Activated T-helper 9 cell treated with anti-CD3 and anti-CD28 coated beads, Interleukin-2, amount 50 U/mL, for 16 hours (primary cell): ENCODE measurements at places on chromosomes 16 and 17.

GRCh38 chr17:39745335-39746144 is 7.8 kb downstream of the GRB7 start:
- DNase-seq: no peak

DNA sequence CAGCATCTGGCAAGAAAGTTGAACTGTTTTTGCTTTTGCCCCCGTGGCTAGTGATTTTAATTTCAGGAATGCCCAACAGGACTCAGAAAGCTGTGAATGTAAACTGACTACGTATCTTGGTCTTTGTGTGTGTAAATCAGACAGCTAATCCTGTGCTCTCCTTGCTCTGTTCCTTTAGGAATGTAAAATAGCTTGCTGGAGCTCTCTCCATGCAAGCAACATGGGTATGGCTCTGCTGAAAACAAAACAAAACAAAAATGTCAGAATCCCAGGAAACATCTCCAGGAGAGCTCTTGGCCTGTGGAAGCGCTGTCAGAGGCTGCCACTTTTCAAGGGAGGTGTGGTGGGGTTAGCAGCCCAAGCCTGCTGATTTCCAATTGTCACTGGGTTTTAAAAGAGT is 161.8 kb upstream of the NOG start:
- no peak for DNase-seq

GRCh38 chr16:22191532-22192260 is 14.4 kb upstream of the EEF2K start:
- peak; percentile 15 for DNase-seq

DNA sequence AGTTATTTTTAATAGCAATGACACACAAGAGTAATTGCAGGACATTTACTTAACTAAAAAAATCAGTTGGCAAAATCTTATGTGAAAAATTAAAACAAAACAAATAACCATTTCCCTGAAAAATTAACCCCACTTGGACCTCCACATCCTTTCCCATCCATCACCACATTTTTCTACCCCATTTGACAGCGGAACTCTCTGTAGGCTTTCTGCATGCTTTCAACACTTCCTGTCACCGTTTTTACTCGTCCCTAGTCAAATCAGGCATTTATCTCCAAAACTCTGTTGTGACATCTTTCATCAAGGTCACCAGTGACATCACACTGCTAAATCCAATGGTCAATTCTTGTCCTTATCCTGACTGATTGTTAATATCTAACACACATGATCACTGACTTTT is 27.5 kb downstream of the KCNJ16 start:
- DNase-seq: no peak

DNA sequence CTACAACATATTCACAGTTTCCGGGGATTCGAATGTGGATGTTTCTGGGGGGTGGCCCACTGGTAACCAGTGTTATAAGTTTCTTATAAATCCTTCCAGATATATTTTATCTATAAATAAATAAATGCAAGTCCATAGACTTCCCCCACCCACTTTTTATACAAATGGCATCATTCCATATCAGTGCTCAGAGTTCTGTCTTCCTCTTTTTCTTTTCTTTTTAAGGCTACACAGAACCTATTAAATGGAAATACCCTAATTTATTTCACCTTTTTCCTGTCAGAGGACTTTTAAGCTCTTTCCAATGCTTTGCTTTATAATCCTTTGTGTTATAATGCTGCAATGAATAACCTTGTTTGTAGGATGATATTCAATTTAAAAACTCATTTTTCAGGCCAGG is 3.8 kb downstream of the LGALS9 start:
- no peak for DNase-seq

DNA sequence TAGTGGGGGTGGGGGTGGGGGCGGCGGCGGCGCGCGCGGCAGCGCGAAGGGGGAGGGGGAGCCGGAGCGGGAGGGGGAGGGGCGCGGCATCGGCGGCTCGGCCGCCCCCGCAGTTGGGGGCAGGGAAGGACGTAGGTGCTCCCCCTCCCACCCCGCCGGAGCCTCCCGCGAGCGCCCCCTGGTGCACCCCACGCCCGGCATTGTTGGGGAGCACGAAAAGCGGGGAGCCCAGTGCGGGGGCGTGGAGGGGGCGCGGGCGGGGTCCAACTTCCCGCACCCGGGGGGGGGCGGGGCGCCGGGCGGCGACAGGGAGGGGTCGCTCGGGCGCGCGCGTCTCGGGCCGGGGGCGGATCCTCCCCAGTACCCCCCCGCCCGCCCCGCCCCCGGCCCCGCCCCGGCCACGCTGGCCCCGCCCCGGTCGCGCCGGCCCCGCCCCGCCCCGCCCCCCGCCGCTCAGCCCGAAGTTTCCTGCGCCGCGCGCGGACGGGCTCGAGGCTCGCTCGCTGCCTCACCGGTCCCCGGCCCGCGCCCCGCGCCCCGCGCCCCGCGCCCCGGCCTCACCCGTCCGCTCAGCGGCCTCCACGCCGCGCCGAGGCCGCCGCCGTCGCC is at the start of gene CACNA1H:
Gene CACNA1H, plus strand, starts transcription at position 456 of the 609 bp plus-strand sequence. CDS start 632 bp downstream, outside the sequence.
- peak; percentile 43 for DNase-seq
